Hindlimb muscle (tissue), 1 donor: ENCODE measurements at places on chromosomes 5 and 9. TPM values are rescaled to one million over a fixed set of nuclear protein-coding genes. Genes with fewer than 3 reads are reported as not detected.

GRCh38 chr9:137725598-137725997 is 106.8 kb downstream of the EHMT1 start:
- no peak for DNase-seq

- no peak for DNase-seq
These were observed 224.6 kb downstream of the GAS1 start for GRCh38 chr9:86722706-86723075.

- DNase-seq = peak; percentile 82
These were observed 1.7 kb downstream of the PPARGC1B start for GRCh38 chr5:149731617-149732323.

GRCh38 chr5:116554764-116555163 is 19.9 kb downstream of the SEMA6A start:
- no peak for DNase-seq

- DNase-seq = no peak
These were observed 218.6 kb downstream of the TMEM38B start for GRCh38 chr9:105912863-105913516.

GRCh38 chr5:33944543-33945132 is 8.5 kb downstream of the RXFP3 start:
- DNase-seq = no peak

GRCh38 chr9:99296291-99296951 is 74.3 kb downstream of the SEC61B start:
- DNase-seq = peak; percentile 63

DNA sequence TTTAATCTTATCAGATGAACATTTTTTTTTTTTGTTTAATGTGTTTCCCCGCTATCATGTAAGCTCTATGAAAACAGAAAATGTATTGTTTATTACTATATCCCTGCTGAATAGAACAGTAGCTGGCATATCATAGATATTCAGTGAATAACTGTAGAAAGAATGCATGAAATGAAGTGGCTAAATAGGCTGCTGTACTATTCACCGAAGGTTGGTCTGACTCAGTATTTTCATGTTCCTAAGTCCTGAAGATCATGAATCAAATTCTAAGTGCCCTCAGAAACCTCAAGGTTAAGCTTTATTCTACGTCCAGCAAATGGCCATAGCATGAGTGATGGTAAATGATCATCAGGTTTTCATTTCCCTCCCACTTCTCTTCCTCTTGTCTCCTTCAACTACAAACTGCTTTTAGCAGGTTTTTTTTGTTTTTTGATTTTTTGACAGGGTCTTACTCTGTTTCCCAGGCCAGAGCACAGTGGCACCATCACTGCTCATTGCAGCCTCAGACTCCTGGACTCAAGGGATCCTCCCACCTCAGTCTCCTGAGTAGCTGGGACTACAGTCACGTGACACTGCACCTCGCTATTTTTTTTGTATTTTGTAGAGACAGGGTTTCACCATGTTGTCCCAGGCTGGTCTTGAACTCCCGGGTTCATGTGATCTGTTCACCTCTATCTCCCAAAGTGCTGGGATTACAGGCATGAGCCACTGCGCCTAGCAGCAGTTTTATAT is 19.1 kb upstream of the ZFAND5 start:
- no peak for DNase-seq

- peak; percentile 9 for DNase-seq
These were observed 149.5 kb downstream of the BAAT start for GRCh38 chr9:101235105-101235866.

GRCh38 chr5:76393035-76393680 is 9.9 kb upstream of the IQGAP2 start:
- DNase-seq = no peak

Gene RANBP17
- 8.2 TPM for polyA plus RNA-seq

Gene RC3H2
- 32.2 TPM for polyA plus RNA-seq

Gene TXNDC8
- not detected for polyA plus RNA-seq

Gene PPP3R2
- polyA plus RNA-seq = not detected
